ENCODE measurements at places on chromosomes 2 and 18.

DNA sequence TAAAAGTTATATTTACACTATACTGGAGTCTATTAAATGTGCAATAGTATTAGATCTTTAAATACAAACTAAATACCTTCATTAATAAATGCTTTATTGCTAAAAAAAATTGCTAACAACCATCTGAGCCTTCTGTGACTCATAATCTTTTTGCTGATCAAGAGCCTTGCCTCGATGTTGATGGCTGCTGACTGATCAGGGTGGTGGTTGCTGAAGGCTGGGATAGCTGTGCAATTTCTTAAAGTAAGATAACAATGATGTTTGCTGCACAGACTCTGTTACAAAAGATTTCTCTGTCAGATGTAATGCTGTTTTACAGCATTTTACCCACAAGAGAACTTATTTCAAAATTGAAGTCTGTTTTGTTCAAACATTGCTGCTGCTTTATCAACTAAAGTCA lies 421.4 kb upstream of the CYRIA start:
- H3K36me3 ChIP-seq = no peaks in the 10 kb centered on the region
- no peak overlapping the region for H3K4me3 ChIP-seq
- H3K27me3 ChIP-seq = no peaks in the 10 kb centered on the region
- H3K27ac ChIP-seq = no peak overlapping the region
- H3K4me1 ChIP-seq = no peaks in the 10 kb centered on the region

DNA sequence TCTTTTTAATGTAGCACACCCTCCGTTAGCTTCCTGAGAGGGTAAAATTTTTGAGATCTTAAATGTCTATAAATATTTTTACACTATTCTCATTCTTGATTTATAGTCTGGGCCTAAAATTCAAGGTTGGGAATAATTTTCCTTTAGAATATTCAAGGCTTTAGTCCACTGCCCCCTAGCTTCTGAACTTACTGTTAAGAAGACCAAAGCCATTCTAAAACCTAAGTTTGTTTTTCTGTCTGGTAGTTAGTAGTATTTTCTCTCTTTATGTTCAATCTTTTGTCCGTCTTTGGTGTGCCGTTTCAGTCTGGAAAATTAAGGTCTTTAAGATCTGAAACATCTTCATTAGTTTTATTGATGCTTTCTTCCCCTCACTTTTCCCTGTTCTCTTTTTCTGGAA lies 14.5 kb downstream of the OSBPL6 start:
- H3K27ac ChIP-seq = no peak overlapping the region
- DNase-seq = no peak
- no peak overlapping the region for H3K4me3 ChIP-seq
- no peaks in the 10 kb centered on the region for H3K4me1 ChIP-seq

DNA sequence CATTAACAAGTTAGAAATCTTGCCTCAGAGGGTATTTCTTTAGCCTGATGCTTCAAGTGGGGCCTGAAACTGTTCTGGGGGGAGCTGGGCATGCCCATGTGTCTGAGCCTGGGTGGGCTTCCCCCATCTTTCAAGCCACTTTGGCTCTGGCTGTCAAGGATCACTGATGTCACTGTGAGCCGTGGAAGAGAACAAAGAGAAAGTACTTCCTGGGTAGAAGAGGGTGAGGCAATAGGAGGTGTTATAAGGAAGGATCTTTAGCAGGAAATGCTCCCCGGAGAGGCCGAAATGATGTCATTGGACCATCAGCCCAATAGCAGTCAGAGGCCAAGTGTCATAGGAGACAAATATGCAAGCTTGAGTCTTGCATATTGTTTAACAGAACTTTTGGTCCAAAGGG lies 228.4 kb upstream of the MEX3C start:
- no peak overlapping the region for H3K4me3 ChIP-seq
- no peak for DNase-seq
- no peak overlapping the region for H3K27ac ChIP-seq
- no peaks in the 10 kb centered on the region for H3K27me3 ChIP-seq
- no peaks in the 10 kb centered on the region for H3K36me3 ChIP-seq

GRCh38 chr2:106530866-106531265 lies 43.7 kb downstream of the CD8B2 start:
- no peaks in the 10 kb centered on the region for H3K4me1 ChIP-seq
- H3K27me3 ChIP-seq = no peaks in the 10 kb centered on the region
- DNase-seq = no peak
- no peak overlapping the region for H3K4me3 ChIP-seq
- no peak overlapping the region for H3K27ac ChIP-seq
